Stimulated activated CD4-positive, alpha-beta T cell treated with anti-CD3 and anti-CD28 coated beads, Interleukin-4, amount 100 ng/mL, for 24 hours (primary cell): ENCODE measurements at places on chromosomes 11 and 22.
A peak's percentile ranks its signal among the peaks of the same experiment; 100 is the strongest.

- no peak for DNase-seq
These were observed 6.9 kb downstream of the KMT5B start for GRCh38 chr11:68206211-68206610.

- peak; percentile 14 for DNase-seq
These were observed 105.1 kb downstream of the HIPK3 start for GRCh38 chr11:33362051-33362910.

GRCh38 chr11:2445746-2446551, 1.1 kb downstream of the KCNQ1 start:
- DNase-seq, result no peak

GRCh38 chr11:66922551-66922950, 35.6 kb downstream of the PC start:
- DNase-seq, result no peak

DNA sequence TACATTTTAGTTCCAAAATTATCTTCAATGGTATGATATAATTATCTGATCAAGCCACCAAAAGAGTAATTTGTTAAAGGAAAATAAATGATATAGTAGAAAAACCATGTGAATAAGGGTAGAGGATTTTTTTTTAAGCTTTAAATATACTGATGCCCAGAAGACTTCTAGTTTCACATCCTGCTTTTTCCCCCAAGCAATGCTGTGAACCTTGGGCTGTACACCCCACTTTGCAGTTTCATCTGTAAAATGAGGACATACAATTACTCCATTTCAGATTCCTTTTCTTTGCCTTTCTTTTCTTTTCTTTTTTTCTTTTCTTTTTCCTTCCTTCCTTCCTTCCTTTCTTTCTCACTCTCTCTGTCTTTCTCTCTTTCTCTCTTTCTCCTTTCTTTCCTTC, 1125.4 kb downstream of the DLG2 start:
- no peak for DNase-seq

- no peak for DNase-seq
These were observed 127.7 kb downstream of the OSBP2 start for GRCh38 chr22:30822216-30823014.

DNA sequence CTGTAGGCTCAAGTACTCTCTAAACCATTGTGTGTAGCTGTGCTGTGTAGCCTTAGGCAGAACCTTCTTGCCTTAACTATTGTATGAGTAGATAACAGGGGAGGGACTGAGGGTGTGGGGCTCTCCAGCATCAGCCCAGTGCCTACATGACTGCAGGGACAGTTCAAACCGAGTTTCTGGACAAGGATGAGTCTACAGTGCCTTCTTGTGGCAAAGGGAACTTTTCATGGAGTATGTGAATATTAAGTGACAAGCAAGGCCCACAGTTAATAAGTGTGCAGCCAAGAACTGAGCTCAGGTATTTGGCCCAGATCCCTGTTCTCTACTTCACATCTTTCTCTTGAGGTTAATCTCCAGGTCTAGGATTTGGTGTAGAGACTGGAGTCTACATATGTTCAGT, 424.4 kb upstream of the LARGE1 start:
- DNase-seq, result no peak

DNA sequence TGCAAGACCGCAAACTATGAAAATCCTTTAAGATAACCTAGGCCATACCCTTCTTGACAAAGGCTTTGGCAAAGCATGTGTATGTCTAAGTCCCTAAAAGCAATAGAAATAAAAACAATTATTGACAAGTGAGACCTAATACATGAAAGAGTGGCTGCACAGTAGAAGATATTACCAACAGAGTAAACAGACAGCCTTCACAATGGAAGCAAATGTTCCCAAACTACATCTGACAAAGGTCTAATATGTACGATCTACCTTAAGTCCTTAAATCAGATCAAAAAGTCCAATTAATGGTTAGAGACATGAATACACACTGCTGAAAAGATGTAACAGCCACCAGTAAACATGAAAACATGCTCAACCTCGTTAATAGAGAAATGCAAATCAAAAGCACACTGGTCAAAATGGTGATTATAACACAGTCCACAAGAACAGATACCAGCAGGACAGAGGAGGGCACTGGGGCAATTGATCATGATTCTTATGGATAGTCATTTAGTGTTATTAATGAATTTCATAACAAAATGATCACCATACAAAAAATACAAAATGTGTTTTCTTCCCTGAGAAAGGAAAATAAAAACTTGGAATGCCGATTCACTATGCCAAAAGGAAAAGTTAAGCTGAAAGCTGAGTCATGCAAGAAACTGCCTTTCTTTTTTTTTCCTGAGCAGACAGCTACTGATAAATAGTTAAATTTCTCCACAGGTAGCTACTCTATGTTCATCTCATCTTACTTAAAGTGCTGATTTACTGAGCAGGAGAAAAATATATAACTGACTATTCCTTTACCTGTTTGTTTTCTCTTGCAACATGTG, 102.6 kb upstream of the VPREB1 start:
- no peak for DNase-seq

GRCh38 chr11:69637941-69638871, 2.8 kb upstream of the CCND1 start:
- DNase-seq, result no peak

- DNase-seq, result no peak
These were observed 47.9 kb downstream of the KCNQ1OT1 start for GRCh38 chr11:2651826-2652271.

- DNase-seq, result no peak
These were observed 125.7 kb downstream of the KIRREL3 start for GRCh38 chr11:126874831-126875230.

DNA sequence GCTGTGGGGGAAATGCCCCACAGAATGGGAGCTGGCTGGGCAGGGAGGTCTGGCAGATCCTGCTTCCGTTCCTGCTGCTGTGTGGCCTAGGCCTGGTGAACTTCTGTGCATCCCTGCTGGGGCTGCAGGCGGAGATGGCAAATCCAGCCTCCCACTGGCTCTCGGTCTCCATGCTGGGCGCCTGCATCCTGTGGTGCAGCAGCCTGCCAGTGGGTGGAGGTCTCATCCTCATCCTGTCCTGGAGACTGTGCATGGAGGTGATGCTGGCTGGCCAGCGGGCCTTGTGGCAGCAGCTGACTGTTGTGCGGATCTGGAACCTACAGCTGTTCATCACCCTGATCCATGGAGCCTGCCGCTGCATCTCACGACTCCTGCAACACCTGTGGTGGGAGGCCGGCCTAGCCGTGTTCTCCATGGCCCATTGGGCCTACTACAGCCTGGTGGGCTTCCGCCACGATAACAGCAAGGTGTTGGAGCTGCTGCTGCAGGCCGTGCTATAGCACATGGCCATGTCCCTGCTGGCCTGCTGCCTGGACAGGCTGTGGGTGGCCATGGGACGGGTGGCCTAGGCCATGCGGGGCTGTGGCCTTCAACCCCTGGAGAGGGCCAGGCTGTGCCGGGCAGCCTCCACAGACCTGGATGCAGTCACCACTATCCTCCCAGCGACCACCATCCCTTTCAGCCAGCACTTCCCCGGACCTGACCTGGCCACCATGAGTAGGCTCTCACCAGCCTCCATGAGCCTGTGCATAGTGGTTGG, 8.8 kb upstream of the RPL3 start:
- no peak for DNase-seq

DNA sequence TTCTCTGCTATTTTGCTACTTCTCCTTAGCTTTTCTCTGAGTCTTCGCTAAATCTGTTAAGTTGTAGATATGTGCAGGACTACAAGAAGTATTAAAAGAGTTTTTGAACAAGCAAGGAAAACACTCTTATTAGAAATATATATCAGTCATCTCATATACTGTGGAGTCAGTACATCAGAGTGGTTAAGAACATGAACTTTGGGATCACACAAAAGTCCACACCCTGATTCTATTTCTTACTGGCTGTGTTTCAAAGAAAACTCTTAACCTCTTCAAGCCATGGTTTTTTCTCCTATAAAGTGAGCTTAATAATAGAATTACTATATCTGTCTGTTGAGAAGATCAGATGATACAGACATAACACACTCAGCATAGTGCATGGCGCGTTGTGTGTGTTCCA, 29.5 kb downstream of the MMP13 start:
- DNase-seq, result no peak

- DNase-seq, result no peak
These were observed 13.0 kb upstream of the MYEOV start for GRCh38 chr11:69280994-69281393.

DNA sequence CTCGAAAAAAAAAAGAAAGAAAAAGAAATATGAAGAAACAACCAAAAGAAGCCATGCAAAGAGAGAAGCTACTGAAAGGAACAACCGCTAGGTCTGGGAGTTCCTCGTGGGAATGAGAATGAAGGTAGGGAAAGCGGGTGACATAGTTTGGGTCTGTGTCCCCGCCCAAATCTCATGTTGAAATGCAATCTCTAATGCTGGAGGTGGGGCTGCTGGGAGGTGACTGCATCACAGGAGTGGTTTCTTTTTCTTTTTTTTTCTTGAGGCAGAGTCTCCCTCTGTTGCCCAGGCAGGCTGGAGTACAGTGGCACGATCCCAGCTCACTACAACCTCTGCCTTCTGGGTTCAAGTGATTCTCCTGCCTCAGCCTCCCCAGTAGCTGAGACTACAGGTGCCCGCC, 9.7 kb upstream of the TXN2 start:
- no peak for DNase-seq

GRCh38 chr11:106446955-106447354, 369.5 kb downstream of the AASDHPPT start:
- DNase-seq, result no peak

- DNase-seq, result no peak
These were observed 51.3 kb upstream of the SCUBE2 start for GRCh38 chr11:9142732-9143131.

GRCh38 chr11:87976009-87976408, 199.2 kb downstream of the RAB38 start:
- DNase-seq, result no peak

DNA sequence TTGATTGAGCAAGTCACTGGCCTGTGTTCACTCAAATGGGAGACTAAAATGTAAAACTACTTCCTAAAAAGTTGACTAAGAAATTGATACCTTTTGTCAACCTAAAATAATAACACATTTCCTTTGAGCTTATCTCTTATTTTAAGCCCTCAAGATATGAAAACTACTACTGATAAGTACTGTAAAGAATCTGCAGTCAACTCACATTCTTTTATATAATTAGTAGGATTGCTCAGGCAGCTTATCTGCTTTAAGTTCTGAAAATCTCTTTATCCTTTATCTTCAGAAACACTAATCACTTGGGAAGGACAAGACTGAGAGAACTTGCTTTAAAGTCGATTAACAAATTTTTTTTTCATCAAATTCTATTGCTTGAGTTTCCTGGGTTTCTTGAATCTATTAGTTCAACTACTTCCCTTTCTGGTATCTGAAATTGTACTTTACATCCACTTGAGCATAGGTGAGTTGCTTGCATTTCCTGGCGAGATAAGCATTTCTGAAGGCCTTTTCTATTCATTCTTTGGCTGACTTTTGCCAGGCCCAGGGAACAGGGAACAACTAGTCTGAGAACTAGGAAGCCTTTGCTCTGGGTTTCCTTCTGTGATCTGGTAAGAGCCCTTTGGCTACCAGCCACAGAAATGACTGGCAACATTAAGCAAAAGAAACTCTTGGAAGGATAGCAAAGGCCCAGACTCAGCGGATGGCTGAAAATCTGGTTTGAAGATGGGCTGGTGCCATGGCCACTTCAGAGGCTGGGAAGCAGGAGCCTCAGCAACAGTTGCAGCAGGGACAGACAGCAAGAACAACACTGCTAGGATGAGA, 19.3 kb upstream of the CSRP3 start:
- no peak for DNase-seq

GRCh38 chr11:22778642-22779041, 51.0 kb downstream of the SVIP start:
- no peak for DNase-seq

DNA sequence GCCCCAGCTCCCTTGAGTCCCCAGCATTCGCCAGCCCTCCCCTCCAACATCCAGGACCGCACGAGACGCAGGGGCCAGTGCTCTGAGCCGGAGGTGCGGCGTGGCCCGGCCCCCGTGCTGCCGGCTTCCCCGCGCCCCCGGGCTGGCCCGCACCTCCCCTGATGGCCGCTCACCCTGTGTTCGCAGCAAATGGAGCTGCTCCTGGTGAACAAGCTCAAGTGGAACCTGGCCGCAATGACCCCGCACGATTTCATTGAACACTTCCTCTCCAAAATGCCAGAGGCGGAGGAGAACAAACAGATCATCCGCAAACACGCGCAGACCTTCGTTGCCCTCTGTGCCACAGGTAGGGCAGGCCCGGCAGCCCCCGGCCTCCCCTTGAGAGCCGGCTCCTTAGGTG, 2.7 kb downstream of the CCND1 start:
- no peak for DNase-seq

- DNase-seq, result peak; percentile 28
These were observed 42.8 kb downstream of the ETS1 start for GRCh38 chr11:128544471-128545051.

GRCh38 chr11:9757809-9758636, 94.1 kb downstream of the SWAP70 start:
- DNase-seq, result peak; percentile 92

DNA sequence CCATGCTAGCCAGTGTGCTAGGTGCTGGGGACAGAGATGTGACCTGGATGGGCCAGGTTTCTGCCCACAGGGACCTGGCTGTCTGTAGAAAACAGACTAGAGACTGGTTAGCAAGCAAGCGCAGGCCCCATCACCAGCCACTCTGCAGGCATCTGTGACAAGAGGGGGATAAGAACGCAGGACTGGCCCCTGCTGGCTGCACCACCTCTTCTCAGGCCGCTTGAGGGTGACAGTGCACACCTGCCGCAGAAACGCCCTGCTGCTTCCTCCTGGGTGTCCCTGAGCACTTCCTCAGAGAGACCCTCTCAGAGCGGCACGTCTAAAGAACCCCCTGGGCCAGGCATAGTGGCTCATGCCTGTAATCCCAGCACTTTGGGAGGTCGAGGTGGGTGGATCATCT, 5.9 kb upstream of the PICK1 start:
- DNase-seq, result no peak

GRCh38 chr22:39996732-39997131, 2.0 kb downstream of the FAM83F start:
- DNase-seq, result no peak

- peak; percentile 12 for DNase-seq
These were observed 224.0 kb upstream of the NARS2 start for GRCh38 chr11:78798663-78799062.

GRCh38 chr22:44424359-44424682, 73.7 kb downstream of the RTL6 start:
- no peak for DNase-seq

DNA sequence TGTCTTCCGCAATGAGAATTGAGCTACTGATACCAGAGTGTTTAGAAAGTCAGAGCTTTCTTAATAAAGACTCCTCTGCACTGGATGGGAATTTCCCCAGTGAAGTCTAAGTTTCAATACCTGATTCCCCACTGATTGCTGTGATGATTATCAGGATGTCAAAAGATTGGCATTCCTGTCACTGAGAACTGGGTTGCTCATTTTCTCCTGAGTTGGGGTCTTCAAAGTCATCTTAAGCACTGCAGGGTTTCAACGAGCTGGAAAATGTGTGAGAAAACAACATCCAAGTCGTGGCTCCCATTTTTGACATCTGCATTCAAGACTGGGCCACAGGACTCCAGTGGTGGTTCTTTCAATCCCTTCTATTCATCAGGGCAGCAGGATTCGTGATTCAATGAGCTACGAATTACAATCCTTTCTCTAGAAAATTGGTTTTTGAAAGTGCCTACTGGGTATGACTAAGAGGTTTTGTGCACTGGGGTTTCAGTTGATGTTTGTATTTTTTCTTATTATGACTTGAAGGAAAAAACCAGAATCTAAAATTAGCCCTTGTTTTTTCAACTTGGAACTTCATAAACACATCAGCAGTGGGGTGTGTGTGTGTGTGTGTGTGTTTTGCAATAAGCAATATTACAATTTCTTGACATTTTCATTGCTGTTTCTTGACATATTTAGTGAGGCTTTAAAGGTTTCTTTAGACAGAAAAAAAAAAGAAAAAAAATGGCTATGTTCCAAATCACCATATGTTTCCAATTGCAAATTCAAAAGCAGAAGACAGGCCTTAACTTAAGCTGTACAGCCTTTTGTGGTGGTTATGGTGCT, 233.0 kb downstream of the FAM76B start:
- DNase-seq, result peak; percentile 49
